ENCODE measurements at places on chromosomes 2 and 18.

DNA sequence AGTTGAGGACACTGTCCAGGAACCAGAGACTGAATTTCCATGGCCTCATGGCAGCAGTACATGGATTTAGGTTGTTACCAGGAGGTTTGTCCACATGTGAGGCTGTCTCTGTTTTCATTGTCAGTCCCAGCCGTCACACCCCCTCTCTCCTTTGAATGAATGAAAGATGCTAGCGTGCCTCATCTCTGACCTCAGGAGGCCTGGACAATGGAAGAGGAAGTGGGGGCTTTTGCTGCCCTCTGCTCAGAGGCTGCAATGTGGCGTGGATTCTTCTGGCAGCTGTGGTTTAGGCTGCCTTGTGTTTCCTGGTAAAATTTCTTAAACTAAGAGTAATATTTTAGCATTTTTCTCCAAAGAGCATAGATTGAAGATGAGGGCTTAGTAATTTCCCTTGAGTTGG lies 47.5 kb downstream of the RAB31 start:
- no peak for DNase-seq

DNA sequence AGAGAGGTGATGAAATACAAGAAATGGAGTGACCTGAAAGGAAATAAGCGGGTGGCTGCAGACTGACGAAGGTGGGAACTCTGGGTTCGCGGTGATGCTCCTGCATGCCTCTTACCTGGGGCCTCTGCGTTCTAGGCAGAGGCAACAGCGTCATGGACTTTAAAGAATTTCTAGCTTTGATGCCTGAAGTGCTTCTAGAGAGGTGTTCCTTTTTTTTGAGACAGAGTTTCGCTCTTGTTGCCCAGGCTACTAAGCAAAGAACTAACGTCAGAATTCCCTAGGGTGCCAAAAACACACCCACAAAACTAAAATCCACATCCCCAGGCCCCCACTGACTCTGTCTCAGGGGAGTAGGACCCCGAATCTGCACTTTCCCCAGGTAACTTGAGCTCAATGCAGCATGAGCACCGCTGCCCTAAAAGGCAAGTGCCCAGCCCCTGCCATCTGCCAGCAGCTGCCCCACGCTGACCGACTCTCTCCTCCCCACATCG lies 110.5 kb upstream of the ID2 start:
- no peak for DNase-seq

GRCh38 chr2:218354045-218354444 lies 2.6 kb upstream of the CATIP start:
- DNase-seq: no peak

GRCh38 chr18:6060149-6060548 lies 164.8 kb upstream of the TMEM200C start:
- DNase-seq: no peak

DNA sequence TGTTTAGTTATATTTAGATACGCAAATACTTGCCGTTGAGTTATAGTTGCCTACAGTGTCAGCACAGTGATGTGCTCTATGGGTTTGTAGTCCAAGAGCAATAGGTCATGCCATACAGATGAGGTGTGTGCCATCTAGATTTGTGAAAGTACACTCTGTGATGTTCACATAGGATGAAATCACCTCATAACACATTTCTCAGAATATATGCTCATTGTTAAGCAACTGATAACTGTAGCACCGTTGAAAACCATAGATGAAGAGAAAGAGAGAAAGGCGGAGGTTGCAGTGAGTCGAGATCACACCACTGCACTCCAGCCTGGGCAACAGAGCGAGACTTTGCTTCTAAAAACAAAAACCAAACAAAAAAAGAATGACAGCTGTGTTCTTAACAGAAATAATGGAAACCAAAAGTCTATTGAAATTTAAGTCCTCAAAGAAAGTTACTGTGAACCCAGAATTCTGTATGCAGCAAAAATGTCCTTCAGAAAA lies 9.5 kb downstream of the DGKD start:
- no peak for DNase-seq

DNA sequence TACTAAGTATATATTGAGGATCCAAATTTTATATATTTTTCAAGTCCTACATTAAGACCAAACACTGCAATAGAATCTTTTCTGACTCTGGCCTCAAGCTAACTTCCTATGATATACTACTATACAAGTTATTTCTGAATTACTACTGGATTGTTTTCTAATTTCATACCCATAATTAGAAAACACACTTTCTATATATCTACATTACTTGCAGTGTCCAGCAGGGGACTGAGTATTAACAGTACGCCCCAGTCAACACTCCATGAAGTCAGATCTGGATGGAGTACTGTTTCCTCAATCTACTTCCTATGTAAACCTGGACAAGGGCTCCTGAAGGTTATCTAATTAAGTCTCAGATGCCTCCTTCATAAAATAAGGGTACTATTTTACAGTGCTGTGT lies 26.5 kb downstream of the RMP24 start:
- no peak for DNase-seq

DNA sequence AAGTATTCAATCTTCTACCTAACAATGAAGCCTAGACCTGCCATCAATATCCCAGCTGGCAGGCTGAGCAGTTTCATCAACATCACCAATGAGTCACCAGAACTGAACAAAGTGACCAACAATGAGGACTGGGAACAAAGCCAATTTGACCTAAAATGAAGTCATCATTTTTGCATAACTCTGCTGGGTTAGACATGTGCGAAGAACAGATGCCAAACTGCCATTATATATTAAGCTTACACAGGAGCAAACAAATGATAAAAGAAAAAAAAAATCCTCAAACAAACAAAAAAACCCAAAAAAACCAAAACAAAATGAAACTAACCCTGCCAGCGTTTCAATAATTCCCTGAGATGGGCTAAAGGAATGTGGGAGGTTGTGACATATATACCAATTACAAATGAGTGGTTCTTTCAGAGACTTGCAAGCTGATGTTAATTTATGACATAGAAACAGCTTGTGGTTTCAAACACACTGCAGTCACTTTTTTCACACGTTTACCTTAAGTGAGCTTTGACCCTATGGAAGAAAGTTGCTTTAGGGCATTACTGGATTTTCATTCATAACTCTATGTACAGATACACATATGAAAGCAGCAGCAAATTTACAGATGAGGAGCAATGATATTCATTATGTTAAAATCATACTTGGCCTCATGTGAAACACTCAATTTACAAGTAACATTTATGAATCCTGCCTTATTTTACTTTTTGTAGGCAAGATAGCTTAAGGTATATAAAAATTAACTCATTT lies 56.9 kb upstream of the CCDC141 start:
- no peak for DNase-seq

GRCh38 chr2:241129086-241129871 lies 20.0 kb downstream of the PASK start:
- no peak for DNase-seq

DNA sequence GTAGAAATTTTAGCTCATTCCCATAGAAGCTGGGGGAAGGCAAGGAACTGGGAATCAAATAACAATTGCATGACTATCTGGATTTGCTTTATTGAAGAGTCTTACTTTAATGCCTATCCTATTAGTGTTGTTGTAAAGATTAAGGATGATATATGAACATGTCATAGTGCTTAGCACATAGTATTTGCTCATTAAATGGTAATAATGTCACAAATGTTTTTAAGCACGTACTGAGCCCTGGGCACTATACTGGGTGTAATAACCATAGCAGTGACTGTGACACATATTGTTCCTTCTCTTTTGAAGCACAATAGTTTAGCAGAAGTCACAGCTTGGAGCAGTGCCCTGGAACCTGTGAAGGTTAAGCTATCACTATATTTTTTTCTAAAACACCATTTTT lies 47.2 kb upstream of the DTNB start:
- DNase-seq: no peak

DNA sequence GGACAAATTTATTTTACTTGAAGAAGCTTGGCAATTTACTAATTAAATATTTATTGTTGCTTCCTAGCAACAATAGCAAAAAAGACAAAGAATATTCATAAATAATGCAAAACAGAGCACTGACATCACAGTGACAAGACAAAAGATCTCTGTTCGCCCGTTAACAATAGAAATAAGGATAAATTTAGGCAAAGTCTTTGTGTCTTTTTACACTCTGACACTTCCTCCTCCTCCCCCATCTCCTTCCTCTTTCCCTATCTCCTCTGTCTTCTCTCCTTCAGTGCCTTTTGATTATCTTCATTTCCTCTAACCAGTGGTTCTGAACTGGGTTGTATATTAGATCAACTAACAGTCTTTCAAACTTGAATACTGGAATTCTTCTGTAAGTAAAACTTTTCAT lies 808.4 kb downstream of the ERBB4 start:
- DNase-seq: no peak

GRCh38 chr2:143128681-143129580 lies at the start of gene ARHGAP15:
Gene ARHGAP15, plus strand, starts transcription at chr2:143129419.
- peak; percentile 41 for DNase-seq

Data from stimulated activated CD4-positive, alpha-beta T cell treated with anti-CD3 and anti-CD28 coated beads, Interleukin-12 subunit alpha, Interleukin-12 subunit beta, amount 100 ng/mL, for 24 hours (primary cell).